ENCODE measurements at places on chromosomes 16 and 17.
A peak's percentile ranks its signal among the peaks of the same experiment; 100 is the strongest.

DNA sequence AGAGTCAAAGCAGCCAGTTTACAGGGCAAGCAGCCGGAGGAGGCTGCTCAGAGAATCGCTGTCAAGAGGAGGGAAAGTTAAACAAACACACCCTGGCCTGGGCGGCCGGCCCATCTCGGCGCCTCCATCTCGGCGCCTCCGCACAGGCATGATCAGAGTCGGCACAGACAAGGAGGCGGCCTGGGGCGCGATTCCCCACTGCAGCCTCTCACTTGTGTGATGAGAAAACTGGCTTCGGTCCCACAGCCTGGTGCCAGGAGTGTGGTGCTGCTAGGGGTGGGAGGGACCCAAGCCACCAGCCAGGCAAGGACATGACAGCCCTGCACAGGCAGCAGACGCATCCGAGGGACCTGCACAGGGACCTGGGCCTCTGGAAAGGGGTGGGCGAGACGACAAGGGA, 17.7 kb downstream of the SLC38A10 start:
- DNase-seq = no peak

GRCh38 chr16:35906440-35906839, 2447.0 kb downstream of the TP53TG3F start:
- no peak for DNase-seq

DNA sequence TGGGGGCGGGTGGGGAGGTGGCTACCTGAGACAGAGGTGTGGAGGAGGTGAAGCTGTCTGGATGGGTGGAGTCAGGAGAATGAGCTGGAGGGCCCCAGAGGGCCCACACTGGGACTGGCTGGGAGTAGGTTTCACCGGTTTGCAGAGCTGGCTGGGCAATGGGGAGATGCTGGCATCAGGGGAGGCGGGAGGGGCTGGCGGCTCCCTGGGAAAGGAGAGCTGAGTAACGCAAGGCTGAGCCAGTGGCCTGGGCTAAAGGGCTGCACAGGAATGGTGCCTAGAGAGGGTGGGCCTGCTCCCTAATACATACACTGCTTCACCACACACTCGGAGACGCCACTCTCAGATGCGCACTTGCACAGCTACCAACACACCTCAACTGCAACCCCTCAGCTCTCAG, 12.4 kb downstream of the P3H4 start:
- no peak for DNase-seq

GRCh38 chr16:50036426-50036825, 11.4 kb downstream of the CNEP1R1 start:
- DNase-seq = no peak

- no peak for DNase-seq
These were observed 245.7 kb downstream of the PRKCA start for GRCh38 chr17:66548158-66548557.

- DNase-seq = no peak
These were observed 10.1 kb downstream of the GAS2L2 start for GRCh38 chr17:35742896-35743477.

- DNase-seq = no peak
These were observed 23.7 kb downstream of the CLEC3A start for GRCh38 chr16:78045865-78046581.

GRCh38 chr17:43878260-43879175, 28.8 kb downstream of the MPP2 start:
- peak; percentile 79 for DNase-seq

DNA sequence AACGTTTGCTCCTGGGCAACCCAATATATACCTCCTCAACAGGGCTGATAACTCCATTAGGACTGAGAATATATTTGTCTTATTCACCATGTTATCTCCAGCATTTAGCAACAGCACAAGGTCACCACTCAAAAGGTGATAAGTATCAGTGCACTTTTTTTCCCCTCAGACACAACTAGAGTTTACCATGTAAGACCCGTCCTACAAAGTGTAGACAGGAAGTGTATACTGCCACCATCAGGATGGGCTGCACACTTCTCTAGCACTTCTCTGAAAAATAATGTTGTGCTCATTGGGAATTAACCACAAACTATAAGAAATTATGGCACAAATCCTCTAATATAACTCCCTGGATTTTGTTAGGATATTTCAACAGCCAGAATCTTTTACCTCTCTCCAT, 5.7 kb upstream of the VAT1L start:
- DNase-seq = peak; percentile 82

DNA sequence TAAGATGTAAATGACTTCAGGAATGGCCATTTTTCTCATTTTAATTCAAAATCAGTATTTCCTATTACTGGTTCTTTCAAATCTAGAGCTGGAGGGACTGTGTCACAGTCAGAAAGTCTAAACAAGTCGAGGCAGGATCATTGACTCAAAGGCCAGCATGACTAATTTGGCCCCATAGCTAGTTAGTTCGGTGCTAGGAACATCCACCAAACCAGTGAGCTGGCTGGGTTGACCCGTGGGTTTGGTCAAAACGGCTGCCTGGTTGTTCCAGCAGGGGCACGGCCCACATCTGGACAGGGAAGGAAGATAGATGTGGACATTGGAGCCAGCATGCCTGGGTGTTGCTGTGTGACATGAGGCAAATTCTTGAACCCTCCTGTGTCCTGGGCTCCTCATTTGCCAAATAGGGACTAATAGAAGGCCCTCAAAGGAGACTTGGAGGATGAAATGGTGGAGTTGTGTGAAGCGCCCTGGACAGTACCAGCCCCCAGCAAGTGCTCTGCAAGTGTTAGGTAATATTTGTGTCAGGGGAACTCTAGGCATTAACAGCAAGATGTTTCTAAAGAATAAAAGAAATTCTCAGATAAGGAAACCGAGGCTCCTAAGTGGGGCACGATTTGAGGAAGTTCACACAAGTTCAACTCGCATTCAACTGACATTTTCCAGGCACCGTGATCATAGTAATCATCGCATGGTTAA, 46.2 kb downstream of the MEOX1 start:
- DNase-seq = no peak

DNA sequence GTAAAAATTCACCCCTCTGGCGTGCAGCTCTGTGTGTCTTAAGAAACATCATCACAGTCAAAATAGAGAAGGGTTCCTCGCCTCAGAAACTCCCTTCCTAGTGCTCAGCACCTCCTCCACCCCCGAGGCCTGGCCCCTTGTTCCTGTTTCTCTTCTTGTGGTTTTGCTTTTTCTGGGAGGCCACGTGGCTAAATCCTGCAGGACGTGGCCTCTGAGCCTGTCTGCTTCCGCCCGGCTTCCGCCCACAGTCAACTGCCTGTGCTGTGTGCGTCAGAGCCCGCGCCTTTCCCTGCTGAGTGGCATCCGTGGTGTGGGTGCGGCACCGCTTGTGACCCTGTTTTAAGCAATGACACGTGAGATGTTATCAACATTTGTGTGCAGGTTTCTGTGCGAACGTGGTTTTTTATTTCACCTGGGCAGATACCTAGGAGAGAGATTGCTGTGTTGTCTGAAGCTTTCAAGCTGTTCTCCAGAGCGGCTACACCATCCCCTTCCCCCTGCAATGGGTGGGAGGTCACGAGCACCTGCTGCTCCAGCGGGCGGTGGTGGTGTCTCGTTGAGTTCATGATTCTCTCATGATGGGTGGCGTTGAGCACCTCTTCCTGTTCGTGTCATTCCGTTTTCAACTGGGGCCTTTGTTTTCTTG, 21.7 kb downstream of the ACSF3 start:
- DNase-seq = no peak

GRCh38 chr17:42459256-42459800, 650 bp downstream of the ATP6V0A1 start:
- DNase-seq = peak; percentile 73

- DNase-seq = no peak
These were observed 10.2 kb downstream of the COTL1 start for GRCh38 chr16:84607694-84608093.

GRCh38 chr17:74391771-74392170, 24.5 kb downstream of the GPR142 start:
- no peak for DNase-seq

DNA sequence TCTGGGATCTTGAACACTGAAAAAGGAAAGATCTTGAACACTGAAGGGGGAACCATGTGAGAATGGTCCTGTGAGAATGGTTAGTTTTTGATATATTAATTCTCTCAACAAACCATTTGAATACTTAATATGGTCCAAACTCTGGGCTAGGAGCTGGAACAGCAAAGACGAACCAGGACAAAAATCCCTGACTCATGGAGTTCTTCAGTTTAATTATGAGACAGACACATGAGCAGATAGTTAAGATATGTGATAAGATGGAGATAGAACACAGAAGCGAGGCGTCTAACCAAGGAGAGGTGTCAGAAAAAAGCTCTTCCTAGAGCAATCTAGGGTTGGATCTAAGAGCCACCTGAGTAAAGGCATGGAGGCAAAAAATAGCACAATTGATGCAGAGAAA, 1.6 kb downstream of the CKLF start:
- no peak for DNase-seq

GRCh38 chr16:29974291-29975133, 844 bp downstream of the TAOK2 start:
- no peak for DNase-seq

DNA sequence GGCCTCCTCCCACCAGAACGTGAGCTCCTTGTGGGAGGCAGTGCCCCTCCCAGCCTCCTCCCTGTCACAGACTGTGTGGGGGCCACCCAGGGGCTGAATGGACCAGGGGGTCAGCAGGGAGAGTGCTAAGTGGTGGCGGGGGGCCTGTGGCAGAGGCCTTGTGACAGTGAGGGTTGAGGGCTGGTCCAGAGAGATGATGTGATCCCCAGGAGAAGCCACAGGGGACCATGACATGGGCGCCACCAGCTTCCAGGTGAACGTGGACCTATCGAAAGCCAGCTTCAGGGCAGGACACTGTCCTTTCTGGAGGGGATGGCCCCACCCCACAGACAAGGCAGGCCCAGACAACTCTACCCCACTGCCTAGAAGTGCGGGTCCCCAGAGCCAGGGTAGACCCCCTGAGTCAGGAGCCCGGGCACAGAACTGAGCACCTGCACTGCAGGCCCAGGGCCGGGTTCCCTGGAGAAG, 3.1 kb downstream of the SPSB3 start:
- DNase-seq = no peak

- no peak for DNase-seq
These were observed 5.0 kb downstream of the NFATC3 start for GRCh38 chr16:68090130-68090529.

DNA sequence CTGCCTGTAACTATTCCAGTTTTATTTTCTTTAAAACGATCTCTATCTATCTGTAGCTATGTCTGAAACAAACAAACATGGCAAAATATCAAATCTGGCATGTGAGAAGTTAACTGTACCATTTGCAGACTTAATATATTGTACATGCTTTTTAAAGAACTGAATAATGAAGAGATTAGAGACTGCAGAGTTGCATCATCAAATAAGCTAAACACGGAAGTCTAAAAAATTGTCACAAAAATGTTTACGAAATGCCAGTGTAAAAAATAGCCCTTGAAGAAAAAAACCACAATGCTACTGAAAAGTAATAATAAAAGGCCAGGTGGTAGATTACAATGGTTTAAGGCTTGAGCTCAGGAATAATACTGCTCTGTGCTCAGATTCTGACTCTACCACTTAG, 43.1 kb downstream of the HS3ST3A1 start:
- DNase-seq = no peak

- peak; percentile 43 for DNase-seq
These were observed 928 bp downstream of the HBA1 start for GRCh38 chr16:177394-177822.

GRCh38 chr17:4708436-4708835, 2.0 kb upstream of the ARRB2 start:
- no peak for DNase-seq

- DNase-seq = no peak
These were observed 12.5 kb downstream of the CAPN15 start for GRCh38 chr16:539901-540530.

DNA sequence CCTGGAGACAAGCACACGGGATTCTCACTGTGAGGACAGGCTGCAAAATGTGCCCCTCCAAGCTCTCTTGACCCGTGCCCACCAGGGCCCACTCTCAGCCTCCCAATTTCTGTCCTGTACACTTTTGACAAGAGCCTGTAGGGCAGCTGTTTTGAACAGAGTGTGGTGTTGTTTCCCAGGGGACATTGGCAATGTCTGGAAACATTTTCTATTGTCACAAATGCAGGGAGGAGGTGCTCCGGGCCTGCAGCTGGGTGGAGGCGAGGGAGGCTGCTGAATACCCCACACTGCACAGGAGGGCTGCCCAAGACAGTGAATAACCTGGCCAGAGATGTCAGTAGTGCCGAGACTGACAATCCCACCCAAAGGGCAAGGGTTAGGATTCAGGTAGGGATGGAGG, 10.5 kb downstream of the CEP295NL start:
- no peak for DNase-seq

DNA sequence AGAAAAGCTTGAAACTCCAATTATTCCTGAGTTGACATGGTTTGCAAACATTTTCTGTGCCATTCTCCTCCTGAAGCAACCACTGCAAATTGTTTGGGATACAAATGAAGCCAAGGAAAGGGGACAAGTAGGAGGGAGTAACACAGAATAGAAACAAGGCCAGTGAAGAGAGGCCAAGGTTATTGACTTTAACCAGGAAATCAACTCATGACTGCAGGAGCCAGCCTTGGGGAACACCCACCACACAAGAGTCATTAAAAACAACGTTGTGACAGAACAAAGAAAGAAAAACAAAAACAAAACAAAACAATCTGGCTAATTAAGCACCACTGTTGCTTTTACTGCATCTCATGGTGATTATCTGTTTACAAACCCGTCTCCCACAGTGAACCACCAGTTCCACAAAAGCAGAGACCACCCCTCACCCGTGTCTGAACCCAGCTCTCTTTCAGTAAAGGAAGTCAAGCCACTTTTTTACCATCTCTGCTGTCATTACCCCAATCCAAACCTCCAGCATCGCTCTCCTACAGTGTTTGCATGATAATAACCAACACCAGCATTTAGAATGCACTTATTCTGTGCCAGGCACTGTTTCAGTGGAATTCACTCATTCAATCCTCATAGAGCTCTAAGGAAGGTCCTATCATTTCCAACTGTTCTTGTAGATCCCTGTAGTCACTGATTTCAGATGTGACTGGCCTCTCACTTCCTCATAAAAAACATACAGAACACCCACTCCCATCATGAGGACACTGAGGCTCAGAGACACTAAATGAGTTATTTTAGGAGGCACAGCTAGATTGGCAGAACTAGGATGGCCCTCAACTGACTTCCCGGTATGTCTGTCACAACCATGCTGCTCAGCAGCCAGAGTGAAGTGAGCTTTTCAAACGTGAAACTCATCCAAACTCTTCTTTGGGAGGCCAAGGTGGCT, 2.0 kb downstream of the ZDHHC1 start:
- DNase-seq = no peak

- no peak for DNase-seq
These were observed 28.2 kb downstream of the ATP2C2 start for GRCh38 chr16:84396537-84397008.

GRCh38 chr16:52832771-52833170, 219.9 kb downstream of the CHD9NB start:
- peak; percentile 55 for DNase-seq

- DNase-seq = no peak
These were observed 28.2 kb downstream of the HELZ start for GRCh38 chr17:67216578-67217320.

- DNase-seq = no peak
These were observed 6.2 kb upstream of the SLC25A19 start for GRCh38 chr17:75295201-75296158.

GRCh38 chr16:56841233-56841632, 23.8 kb upstream of the SLC12A3 start:
- DNase-seq = no peak

Data from NCI-H524 (cell line).